ENCODE measurements at places on chromosomes 7 and 10.

- no peak for DNase-seq
These were observed 94.1 kb downstream of the COL13A1 start for GRCh38 chr10:69895759-69896158.

- no peak for DNase-seq
These were observed 140.8 kb downstream of the GLCCI1 start for GRCh38 chr7:8109196-8110022.

- no peak for DNase-seq
These were observed 84.0 kb downstream of the LRGUK start for GRCh38 chr7:134210976-134211663.

DNA sequence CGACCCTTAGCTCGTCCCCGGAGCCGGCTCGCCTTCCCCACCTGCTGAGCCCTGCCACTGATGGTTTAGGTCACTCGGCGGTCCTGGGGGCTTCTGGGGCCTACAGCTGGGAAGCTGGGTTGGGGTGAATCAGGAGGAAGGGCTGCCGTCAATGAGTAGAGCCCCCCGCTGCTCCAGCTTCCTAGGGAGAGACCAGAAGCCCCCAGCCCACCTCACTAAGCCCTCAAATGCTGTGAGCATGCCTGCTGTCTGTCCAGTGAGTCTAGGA lies 495.6 kb upstream of the FOXK1 start:
- DNase-seq: no peak

DNA sequence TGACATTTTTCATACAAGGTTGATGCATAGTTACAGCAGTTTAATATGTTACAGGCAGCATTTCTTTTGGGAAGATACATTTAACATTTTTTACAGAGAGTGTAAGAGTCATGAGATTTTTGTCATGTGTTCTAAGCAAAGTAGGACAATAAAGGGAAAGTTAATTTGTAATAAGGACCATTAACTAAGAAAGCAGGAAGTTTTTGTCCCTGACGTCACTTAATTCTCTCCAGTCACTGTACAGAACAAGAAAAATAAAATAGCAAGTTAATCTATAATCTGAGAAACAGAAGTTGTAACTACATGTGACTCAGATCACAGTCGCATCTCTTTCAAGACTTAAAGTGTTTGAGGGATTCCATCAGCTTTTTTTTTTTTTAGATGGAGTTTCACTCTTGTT lies 49.5 kb upstream of the CAPZA2 start:
- no peak for DNase-seq

GRCh38 chr10:82211346-82211745 lies 336.4 kb downstream of the NRG3 start:
- DNase-seq: no peak

DNA sequence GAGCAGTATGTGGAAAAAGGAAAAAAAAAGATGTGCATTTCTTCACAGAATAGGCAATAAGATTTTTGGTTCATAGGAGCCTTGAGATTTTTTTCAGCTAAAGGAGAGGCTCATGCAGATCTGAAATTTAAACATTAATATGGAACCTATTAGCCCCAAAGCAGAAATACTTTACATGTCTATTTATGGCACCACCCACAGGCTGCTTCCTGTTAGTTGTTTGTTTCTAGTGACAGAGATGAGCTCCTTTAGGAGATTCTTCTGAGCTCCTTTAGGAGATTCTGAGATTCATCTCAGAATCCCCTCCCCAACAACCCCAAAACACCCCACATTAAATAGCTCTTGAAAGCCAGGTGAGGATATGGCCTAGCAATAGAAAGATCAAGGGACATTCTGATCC lies 27.9 kb upstream of the HPS1 start:
- no peak for DNase-seq

GRCh38 chr7:10940704-10941355 lies 32.8 kb upstream of the PHF14 start:
- peak; percentile 16 for DNase-seq

DNA sequence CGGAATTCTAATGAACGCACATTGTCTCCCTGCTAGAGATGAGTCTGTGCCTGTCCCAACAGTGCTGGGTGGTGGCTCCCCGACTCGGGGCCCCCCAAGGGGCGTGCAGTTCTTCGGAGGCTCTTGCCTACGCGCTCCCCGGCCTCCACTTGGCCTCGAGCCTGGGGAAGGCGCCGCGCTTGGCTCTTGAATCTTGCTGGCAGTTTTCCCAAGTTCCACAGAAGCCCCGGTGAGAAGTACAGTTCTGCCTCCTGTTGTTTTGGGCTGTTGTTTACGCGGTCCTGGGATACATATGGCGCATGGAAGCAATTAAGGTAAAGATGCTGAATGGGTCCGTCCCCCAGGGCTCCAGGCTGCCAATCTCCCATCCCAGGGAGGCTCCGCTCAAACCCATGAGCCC lies 32.6 kb upstream of the UNCX start:
- DNase-seq: no peak

GRCh38 chr7:134890246-134891240 lies 95.8 kb upstream of the AGBL3 start:
- no peak for DNase-seq

DNA sequence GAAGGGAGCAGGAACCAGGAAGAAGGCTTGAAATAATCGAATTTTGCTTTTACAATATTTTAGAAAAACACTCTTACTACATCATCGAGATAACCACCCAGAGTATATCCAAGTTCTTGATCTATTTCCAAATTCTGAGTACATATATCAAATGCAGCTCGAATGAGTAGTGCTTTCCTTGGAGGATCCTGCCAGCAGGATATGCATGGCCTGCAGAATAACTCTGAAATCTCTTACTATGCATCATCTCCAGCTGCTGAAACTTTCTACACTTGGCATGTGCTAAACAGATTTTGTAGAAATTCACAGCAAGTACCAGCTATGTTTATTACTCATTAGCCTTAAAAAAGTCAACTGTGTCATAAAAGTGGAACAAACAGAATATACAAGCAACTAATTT lies 44.0 kb upstream of the ANK3 start:
- DNase-seq: no peak

DNA sequence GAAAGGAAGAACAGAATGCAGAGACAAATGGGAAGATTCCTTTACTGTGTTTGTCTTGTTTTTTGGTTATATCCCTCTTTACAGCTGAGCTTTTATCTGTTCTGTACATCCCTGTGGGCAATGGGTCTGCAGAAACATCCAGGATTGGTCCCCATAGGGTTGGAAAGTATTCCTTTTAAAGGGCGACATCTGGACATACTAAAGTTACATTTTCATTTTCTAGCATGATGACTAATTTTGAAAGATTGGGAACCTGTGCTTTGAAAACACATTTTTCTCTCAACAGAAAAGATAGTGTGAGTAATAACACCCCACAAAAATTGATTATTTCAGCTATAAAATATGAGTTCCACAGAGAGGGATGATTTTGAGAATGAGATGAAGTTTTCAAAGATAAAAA lies 435.8 kb downstream of the GPAM start:
- no peak for DNase-seq

- DNase-seq: no peak
These were observed 32.8 kb upstream of the VIPR2 start for GRCh38 chr7:159177284-159177953.

GRCh38 chr10:5666008-5666840 lies at the start of gene ASB13:
ASB13 (minus strand) TSS chr10:5666595; CDS start chr10:5666551, 44 bp downstream.
- peak; percentile 55 for DNase-seq

DNA sequence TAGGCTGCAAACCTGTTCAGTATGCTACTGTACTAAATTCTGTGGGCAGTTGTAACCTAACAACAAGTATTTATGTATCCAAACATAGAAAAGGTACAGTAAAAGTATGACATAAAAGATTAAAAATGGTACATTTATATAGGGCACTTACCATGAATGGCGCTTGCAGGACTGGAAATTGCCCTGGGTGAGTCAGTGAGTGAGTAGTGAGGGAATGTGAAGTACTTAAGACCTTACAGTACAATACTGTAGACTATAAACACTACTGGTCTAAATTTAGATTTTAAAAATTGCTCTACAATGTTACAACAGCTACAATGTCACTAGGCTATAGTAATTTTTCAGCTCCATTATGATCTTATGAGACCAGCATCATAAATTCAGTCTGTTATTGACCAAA lies 146.0 kb upstream of the GNAI1 start:
- DNase-seq: no peak

DNA sequence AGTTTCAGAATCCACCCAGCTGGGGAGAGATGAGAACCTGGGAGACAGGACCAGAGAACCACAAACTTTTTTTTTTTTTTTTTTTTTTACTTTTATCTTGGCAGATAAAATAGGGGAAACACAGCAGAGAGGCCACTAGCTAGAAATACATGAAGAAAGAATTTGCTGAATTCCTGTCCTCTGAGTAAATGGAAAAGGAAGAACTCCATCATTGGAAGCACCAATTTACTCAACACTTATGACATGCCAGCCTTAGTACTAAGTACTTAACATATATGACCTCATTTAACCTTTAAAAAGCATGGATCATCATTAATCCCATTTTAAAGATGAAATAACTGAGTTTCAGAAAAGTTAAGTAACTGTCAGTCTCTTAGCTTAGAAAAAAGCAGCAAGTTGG lies 343.0 kb upstream of the NPSR1 start:
- DNase-seq: no peak

DNA sequence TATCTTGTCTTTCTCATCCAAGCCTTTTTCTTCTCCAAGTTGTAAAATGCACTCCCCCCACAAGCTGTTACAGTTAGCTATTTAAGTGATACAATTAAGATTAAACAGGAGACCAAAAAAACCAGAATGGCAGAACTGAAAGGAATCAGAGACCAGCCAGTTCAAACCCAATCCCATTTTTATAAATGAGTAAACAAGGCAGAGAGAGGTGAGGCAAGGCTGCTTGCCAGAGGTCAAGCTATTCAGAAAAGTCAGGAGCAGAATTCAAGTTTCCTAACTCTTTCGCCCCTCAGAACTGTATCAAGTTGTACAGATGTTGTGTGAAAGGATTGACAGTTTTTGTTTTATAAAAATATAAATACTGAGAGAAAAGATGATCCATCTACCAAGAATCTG lies 90.2 kb downstream of the ZFAND4 start:
- DNase-seq: no peak

GRCh38 chr7:4273566-4274230 lies 408.4 kb upstream of the FOXK1 start:
- DNase-seq: no peak

- no peak for DNase-seq
These were observed 97.0 kb downstream of the NPSR1 start for GRCh38 chr7:34755008-34755407.

DNA sequence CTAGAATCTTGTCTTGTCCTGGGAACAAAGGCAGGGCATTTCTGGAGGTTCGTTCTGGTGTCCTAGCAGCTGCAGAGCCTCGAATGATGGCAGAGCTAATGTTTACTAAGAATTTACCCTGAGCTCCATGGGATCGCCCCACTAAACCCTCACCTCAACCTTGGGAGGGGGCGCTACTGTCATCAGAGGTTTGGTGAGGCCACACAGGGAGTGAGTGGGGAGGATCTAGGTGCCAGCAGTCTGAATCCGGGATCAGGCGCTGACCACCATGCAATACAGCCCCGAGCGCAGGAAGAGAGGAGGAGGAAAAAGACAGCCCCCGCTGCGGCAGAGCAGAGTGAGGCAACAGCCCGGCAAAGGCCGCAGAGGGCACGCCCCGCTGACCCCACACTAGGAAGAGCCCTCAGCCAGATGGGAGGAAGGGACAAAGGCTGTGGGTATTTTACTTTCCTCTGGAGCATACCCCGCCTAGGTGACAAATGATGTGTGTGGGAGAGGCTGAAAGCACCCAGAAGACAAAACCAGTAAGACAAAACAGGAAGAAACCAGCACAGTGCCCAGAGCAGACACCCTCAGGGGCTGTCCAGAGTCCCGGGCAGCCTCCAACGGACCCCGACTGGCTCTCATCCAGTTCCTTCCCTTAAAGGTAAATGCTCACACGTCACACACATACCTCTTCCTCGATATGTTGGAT lies 103.5 kb downstream of the FAM53B start:
- no peak for DNase-seq

- DNase-seq: no peak
These were observed 63.3 kb upstream of the PRKG1 start for GRCh38 chr10:51010977-51011376.

- no peak for DNase-seq
These were observed 56.4 kb upstream of the ANKRD1 start for GRCh38 chr10:90977162-90977854.

- no peak for DNase-seq
These were observed 75.3 kb downstream of the ZNF92 start for GRCh38 chr7:65448816-65449504.

DNA sequence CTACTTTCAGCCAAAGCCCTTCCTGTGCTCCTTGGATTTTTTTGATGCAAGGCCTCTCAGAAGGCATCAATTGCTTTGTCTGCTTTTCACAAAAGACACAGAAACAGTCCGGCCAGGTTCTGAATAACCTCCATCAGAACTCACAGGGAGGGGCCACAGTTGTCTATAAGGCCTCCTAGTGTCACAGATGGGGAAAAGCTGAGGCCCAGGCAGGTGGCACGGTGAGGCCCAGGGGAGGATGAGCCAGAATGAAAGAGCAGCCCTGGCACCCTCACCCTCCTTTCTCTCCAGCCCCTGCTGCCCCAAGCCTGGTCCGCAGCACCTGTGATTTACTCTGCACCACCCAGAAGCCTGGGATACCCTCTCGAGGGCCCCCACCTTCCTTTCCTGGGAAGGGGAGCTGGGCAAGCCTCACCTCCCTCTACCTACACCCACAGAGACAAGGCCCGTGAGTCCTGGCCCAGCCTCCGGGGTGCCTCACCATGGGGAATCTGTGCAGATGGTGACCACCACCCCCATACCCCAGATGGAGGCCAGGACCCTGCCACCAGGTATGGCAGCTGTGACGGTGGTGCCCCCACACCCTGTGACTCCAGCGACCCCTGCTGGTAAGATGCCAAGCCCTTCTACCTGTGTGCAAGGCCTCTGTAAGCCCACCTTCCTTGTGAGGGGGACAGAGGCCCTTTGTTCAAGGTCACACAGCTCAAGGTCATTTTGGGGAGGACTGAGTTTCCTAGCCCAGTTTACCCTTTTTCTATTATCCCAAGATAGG lies 26.2 kb upstream of the ZNF467 start:
- peak; percentile 68 for DNase-seq

GRCh38 chr10:97336006-97336405 lies 1.5 kb upstream of the FRAT2 start:
- DNase-seq: no peak

DNA sequence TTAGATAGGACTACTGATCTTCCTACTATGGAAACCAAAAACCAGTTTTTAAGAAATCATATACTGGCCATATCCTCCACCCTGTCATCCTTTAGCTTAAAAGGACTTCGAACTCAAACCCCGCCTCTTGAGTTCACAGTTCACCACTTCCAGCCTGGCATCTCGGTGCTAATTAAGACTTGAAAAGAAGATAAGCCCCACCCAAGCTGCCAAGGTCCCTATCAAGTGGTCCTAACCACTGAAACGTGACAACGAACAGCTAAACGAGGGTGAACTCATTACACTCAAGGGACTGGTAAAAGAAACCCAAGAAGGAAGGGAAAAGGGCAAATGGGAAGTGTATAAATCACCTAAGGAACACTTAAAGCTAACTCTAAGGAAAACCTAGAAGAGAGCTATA lies 16.1 kb downstream of the COL17A1 start:
- no peak for DNase-seq

- DNase-seq: no peak
These were observed 39.0 kb downstream of the SEMA3C start for GRCh38 chr7:80879849-80880248.
